ENCODE measurements at places on chromosomes 1 and 21. TPM values are rescaled to one million over a fixed set of nuclear protein-coding genes. Genes with fewer than 3 reads are reported as not detected.

GRCh38 chr1:156149374-156150332 is 3.7 kb upstream of the SEMA4A start:
- H3K36me3 ChIP-seq: no peaks in the 10 kb centered on the region
- H3K4me1 ChIP-seq: peaks cover 24% of the 10 kb centered on the region
- H3K27me3 ChIP-seq: no peaks in the 10 kb centered on the region
- no peak overlapping the region for H3K4me3 ChIP-seq
- no peak overlapping the region for H3K27ac ChIP-seq

Gene YBX1
- 829 TPM for total RNA-seq

Gene TFF2
- total RNA-seq: not detected

GRCh38 chr1:203327684-203328457 is 22.6 kb downstream of the BTG2 start:
- H3K4me3 ChIP-seq: peak overlapping the region; percentile 39
- no peak overlapping the region for H3K27ac ChIP-seq
- DNase-seq: peak; percentile 79

Gene SPATA46
- not detected for total RNA-seq
